ENCODE measurements at places on chromosomes 12 and 14.

- no peak for DNase-seq
Measured at GRCh38 chr14:102215576-102216250, 76.0 kb downstream of the WDR20 start.

- peak; percentile 55 for DNase-seq
Measured at GRCh38 chr12:122356192-122356635, 66.3 kb downstream of the CLIP1 start.

DNA sequence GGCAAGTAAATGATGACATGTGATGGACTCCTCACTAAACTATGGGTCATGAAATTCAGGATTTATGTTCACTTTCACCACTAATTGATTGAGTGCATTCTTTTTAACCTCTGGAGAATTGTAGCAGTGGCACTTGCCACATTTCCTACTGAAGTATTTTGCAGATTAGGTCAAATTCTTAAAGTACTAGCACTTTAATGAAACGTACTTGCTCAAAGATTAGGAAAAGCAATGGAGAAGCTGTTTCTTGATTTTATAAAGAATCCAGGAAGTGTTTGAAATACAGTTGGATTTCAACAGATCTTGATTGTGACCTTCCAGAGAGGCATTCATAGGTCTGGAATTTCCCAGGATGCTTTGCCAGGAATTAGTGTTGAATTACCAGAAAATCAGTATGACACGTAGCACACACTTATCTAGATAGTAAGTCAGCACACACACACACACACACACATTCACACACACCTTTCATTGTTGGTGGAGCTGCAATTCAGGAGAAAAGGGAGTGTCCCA lies 162.6 kb downstream of the MYRFL start:
- DNase-seq = no peak

GRCh38 chr12:47270782-47271664 lies 191.3 kb upstream of the AMIGO2 start:
- DNase-seq = no peak

DNA sequence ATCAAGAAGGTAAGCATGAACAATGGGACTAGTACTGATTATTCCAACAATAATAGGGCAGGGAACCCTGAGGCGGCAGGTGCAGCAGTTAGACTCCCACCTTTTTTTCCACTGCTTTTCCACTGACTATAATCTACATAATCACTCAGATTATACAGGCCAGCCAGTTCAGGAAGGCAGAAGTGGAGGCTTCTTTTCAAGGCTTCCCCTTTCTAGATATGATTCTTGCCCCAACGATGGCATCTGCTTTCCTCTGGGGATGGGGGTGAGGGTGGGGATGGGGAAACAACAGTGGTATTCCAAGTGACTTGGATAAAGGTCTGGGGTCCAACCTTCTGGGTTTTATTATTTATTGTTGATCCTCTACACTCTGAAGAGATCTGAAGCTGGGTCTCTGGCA lies 331 bp downstream of the NCKAP1L start:
- DNase-seq = no peak

- no peak for DNase-seq
Measured at GRCh38 chr14:39683691-39684260, 251.5 kb upstream of the FBXO33 start.

GRCh38 chr12:113571713-113572112 lies 100.0 kb upstream of the LHX5 start:
- DNase-seq = no peak

DNA sequence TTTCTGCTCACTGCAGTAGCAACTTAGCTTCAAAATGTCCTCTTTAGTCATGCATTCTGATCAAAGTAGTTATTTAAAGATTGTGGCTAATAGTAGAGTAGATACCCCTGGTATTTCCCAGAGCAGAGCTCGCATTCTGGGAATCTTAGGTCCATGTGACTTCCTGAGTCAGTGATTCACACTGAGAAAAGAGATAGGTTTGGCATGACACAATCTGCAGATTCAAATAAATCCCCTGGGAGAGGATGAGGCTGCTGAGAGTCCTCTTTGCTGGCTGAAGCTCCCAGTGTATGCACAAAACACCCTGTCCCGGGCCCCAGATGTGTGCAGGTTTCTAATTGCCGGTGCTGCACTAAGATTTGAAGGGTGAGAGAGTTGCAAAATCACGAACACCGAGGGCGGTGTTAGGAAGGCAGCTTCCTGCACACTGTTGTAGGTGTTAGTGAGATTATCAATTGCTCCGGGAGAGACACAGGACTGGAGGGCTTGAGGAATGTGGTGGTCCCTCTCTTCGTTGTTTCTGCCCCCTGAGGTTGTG lies 233.2 kb downstream of the NRXN3 start:
- DNase-seq = no peak

DNA sequence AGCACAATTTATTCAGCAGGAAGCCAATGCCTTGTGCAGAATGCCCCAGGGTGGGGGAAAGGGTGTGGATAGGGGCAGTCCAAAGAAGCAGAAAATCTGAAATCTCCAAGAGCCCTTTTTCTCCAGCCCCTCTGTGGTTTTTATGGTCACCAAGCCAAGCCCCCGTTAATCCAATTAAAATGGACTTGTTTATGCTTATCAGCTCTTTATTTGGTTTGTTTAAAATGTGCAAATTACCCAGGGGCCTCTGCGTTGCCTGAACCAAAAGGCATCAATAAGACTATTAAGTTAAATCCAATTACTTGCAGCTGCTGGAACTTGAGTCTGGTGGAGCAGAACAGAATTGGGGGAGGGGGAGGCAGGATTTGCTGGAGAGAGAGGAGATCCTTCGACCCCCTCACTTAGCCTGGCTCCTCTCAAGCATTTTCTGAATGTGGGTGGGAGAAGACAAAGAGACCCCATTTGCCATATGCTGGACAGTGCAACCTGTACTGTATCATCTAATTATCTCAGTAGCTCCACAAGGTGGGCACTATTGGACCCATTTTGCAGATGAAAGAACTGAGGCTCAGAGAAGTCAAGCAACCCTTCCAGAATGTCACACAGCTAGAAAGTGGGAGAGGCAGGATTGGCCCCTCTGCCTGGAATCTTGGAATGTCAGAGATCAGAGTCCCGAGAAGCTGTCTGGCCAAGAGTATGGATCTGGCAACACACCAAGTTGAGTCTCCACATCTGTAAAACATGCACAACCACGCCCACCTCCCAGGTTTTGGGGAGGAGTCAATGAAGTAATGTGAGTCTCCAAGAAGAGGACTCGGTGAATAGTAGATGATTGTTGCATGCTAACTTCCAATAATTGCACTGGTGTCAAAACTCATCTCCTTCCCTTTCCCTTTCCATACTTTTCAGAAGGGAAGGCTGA lies 66.9 kb downstream of the CMKLR1 start:
- no peak for DNase-seq

DNA sequence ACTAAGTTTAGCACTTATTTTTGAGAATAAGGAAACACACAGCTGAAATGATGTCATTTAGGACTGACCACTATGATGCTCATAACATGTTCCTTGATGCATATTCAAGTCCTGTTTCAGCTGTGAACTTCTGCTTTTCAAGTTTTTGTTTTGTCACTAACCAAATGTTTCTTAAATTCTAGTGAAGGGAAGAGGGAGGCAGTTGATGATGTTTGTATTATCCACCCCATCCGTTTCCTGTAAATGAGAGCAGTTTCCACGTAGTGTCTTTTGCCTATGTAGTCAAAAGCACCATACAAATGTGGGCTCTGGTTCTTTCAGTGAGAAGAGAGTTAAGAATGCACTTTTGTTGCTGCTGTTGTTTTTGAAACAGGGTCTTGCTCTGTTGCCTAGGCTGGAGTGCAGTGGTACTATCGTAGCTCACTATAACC lies 491.8 kb downstream of the PCNX1 start:
- DNase-seq = no peak

GRCh38 chr12:91813701-91814100 lies 331.9 kb downstream of the BTG1 start:
- DNase-seq = no peak

GRCh38 chr14:75401361-75401760 lies 26.5 kb upstream of the JDP2 start:
- DNase-seq = no peak

DNA sequence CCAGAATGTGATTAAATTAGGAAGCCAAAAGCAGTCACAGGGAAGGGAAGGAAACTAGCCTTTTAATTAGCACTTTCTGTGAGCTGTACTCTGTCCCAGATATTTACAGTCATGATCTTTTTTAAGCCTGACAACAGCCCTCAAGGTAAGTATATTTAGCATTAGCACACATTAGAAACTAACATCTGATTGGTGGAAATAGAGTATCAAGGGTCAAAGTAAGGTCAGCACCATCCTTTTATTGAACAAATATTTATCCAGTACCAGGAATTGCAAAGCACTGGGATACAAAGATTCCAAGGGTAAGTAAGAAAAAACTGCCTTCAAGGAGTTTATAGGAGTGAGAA lies 28.2 kb downstream of the RPGRIP1 start:
- no peak for DNase-seq

DNA sequence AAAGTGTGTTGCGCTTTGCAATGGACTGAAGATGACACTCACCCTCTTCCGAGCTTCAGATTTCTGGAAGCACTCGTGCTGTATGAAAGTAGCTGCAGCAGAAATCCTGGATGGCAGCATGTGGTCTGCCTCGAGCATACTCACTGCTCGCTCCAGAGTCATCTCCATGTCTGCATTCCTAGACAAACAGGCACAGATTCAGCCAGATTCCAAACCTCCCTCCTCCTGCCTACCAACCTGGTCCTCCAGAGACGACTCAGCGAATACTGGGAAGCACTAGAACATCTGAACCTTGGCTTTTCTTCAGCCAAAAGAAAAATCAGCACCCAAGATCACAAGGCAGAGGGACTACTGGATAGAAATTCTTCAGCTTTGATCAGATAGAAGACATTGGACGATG lies 27.7 kb downstream of the PKP2 start:
- no peak for DNase-seq

DNA sequence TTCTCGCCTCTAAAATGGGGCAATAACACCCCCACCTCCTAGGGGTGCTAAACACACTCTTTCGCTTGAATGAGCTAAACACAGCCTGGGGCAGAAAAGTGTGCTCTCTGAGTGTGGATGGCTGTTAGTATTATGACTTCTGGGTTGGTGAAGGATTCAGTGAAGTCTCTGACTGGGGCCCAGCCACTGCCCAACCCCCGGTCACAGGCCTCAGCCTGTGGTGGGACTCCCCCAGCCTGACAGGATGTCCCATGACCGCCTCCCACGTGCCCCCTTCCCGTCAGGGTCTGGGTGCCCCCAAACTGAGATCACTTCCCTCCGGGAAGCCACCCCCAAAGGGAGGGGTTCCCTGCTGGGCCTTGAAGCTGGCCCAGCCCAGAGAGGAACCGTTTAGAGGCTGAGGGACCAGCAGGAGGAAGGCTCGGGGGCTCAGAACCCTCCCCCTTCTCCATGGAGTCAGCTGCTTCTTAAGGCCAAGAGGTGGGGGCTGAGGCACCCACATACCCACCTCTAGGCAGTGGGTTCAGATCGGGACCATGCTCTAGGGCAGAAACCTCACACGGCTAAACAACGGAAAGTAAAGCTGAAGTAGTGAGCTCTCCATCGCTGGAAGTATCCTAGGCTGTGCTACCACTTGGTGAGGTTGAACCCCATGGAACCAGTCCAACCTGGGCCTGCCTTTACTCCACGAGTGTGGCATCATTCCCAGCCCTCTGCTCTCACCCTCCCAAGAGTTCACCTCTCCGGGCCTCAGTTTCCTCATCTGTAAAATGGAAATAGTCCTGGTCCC lies 13.8 kb downstream of the DTX1 start:
- DNase-seq = no peak

GRCh38 chr12:115983226-115983798 lies 294.2 kb downstream of the MED13L start:
- no peak for DNase-seq

GRCh38 chr12:20410734-20411133 lies 42.4 kb downstream of the PDE3A start:
- DNase-seq = no peak

- DNase-seq = no peak
Measured at GRCh38 chr14:101253948-101254347, 307.3 kb upstream of the DIO3 start.

DNA sequence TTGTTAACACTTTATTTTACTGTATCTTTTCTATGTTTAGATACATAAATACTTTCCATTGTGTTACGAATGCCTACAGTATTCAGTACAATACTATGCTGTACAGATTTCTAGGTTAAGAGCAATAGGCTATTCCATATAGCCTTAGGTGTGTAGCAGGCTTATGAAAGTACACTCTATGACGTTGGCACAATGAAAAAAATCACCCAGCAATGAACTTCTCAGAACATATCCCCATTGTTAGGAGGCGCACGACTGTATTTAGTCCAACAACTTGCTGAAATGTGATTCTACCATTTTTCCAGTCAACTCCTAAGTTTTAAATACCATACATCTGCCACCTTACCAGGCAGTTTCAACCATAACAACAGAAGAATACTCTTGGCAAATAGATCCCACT lies 1.8 kb downstream of the PARP11 start:
- DNase-seq = no peak

GRCh38 chr14:91112194-91112593 lies 1.7 kb upstream of the DGLUCY start:
- no peak for DNase-seq

DNA sequence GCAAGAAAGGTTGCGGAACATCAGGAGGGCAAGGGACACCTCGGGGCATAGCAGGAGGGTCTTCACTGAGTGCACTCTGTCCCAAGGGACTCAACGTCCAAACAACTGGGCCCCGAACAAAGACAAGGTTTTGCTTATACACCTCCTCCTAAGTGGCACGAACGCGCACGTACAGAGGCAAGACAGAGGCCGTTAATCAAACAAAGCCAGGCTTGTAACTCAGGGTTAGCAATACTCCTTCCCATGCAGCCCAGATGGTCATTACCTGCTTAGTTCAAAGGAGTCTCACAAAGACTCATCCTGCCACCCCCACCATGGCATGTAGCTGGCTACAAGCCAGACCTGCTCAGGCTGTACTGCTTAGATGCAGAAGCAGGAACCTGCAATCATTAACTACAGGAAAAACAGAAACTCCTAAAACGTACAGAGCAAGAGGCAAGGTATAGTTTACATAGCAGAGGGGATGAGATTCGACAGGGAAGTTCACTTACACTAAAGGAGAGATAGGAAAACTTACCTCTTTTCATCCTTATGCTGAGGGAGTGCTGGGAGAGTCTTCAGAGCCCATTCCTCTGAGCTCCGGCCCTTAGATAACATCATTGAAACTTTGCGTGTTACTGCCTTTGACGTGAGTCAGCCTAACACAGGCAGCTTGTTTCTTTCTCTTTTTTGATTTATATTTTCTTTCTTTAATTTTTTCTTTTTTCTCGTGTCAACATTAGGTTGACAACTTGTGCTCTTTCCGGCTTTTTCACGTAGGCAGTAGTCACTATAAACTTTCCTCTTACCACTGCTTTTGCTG lies 1319.1 kb downstream of the TMEM121 start:
- DNase-seq = peak; percentile 33

- DNase-seq = no peak
Measured at GRCh38 chr12:78210894-78211302, 380.2 kb downstream of the NAV3 start.

All from stimulated activated CD4-positive, alpha-beta T cell treated with anti-CD3 and anti-CD28 coated beads, Interleukin-2, amount 100 ng/mL, for 48 hours (primary cell).